ENCODE measurements at places on chromosomes 1 and 21. TPM values are rescaled to one million over a fixed set of nuclear protein-coding genes. Genes with fewer than 3 reads are reported as not detected.

MROH9 gene
- total RNA-seq = not detected

BRINP2 gene
- total RNA-seq = not detected

ZNF593OS gene
- total RNA-seq = not detected

INTS11 gene
- total RNA-seq = 62.8 TPM

AK5 gene
- total RNA-seq = 72.4 TPM

HSD3B2 gene
- not detected for total RNA-seq

CDC42BPA gene
- 47.8 TPM for total RNA-seq

WDR64 gene
- total RNA-seq = not detected

DUSP12 gene
- total RNA-seq = 44.1 TPM

CASP9 gene
- total RNA-seq = 7.4 TPM

RIPK4 gene
- 0.15 TPM for total RNA-seq

KANK4 gene
- total RNA-seq = not detected

COA6 gene
- 28.5 TPM for total RNA-seq

SEC16B gene
- 3.1 TPM for total RNA-seq
